Tibial nerve (tissue), 4 donors: ENCODE measurements at places on chromosomes 5 and 9. TPM values are rescaled to one million over a fixed set of nuclear protein-coding genes. Genes with fewer than 3 reads are reported as not detected.

DNA sequence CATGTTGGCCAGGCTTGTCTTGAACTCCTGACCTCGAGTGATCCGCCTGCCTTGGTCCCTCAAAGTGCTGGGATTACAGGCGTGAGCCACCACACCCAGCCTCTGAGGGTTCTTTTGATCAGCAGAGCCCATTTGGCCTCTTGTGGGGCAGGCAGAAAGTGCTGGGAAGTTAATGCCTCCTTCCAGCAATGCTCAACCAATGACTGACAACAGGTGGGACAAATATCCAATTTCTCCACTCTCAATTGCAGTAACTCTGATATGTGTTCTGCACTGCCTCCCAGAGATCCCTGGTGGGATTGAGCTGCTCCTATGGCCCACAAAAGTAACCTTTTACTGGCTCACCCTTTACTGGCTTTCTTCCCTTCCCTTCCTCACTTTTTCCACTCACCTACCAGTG is 79.9 kb upstream of the APC start:
- no peaks in the 10 kb centered on the region for H3K4me1 ChIP-seq
- DNase-seq = no peak
- no peaks in the 10 kb centered on the region for H3K36me3 ChIP-seq
- H3K27ac ChIP-seq = no peak overlapping the region
- no peak overlapping the region for H3K4me3 ChIP-seq
- H3K27me3 ChIP-seq = no peaks in the 10 kb centered on the region

GRCh38 chr5:74576941-74577456 is 63.5 kb downstream of the ENC1 start:
- DNase-seq = no peak
- no peaks in the 10 kb centered on the region for H3K27me3 ChIP-seq
- no peak overlapping the region for H3K4me3 ChIP-seq
- no peaks in the 10 kb centered on the region for H3K36me3 ChIP-seq
- H3K27ac ChIP-seq = peak overlapping the region; percentile 73

GRCh38 chr5:1008451-1009358 is at the start of gene NKD2:
Gene NKD2, plus strand, starts transcription at chr5:1008802. Its CDS starts 256 bp downstream, at chr5:1009058.
- peak within 1 kb of the TSS; percentile 43 for H3K4me3 ChIP-seq
- H3K36me3 ChIP-seq = no peaks in the 10 kb centered on the region
- H3K27ac ChIP-seq = no peak within 1 kb of the TSS
- DNase-seq = no peak

DNA sequence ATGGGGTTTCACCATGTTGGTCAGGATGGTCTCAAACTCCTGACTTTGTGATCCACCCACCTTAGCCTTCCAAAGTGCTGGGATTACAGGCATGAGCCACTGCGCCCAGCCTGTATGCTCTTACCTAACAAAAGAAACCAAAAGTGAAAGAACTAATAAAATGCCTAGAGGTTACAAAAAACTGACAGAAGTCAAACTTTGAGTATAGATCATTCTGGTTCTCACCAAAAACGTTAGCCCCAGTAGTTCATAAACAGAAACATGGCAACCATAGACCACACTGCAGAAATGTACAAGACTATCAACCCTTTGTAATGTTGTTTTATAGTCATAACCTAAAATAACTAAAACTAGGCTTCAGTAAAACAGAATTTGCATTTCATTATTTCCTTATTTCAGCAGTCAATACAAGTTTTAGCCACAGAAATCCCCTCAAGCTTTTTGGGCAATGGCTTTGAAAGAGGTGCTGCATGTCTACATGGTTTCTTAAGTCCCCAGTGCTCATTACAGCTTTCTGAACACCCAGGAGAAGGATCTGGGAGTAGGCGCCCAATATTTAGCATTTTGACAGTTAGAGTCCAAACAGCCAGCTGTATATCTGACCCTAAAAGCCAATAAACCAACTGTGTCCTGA is 72.5 kb downstream of the EPB41L4A start:
- no peaks in the 10 kb centered on the region for H3K4me1 ChIP-seq
- no peak for DNase-seq
- H3K27ac ChIP-seq = no peak overlapping the region

- H3K4me3 ChIP-seq = no peak overlapping the region
- H3K4me1 ChIP-seq = no peaks in the 10 kb centered on the region
Measured at GRCh38 chr5:10838038-10838437, 77.0 kb upstream of the DAP start.

GRCh38 chr9:72473474-72474261 is 47.7 kb upstream of the TMC1 start:
- H3K4me3 ChIP-seq = no peak overlapping the region
- peak overlapping the region; percentile 29 for H3K27ac ChIP-seq
- DNase-seq = no peak
- no peaks in the 10 kb centered on the region for H3K27me3 ChIP-seq
- H3K36me3 ChIP-seq = no peaks in the 10 kb centered on the region
- peaks cover 26% of the 10 kb centered on the region for H3K4me1 ChIP-seq

DNA sequence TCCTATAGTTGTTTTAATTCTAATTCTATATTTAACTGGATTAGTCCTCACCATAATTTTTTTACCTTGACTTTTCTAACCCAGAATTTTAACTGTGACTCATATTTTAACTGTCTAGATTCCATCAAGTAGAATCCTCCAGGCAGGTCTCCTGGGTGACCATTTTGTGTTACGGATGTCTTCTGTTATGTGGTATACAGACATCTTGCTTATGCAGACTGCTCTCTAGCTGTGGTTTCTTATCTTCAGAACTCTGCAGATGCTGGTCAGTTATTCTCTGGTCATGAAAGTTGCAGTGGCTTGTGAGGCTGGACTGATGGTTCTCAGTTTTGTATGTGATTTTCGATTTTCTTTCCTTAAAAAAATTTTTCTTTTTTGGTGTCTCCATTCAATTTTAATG is 139.4 kb downstream of the ATG10 start:
- no peaks in the 10 kb centered on the region for H3K36me3 ChIP-seq
- H3K4me3 ChIP-seq = no peak overlapping the region
- H3K27me3 ChIP-seq = no peaks in the 10 kb centered on the region

DNA sequence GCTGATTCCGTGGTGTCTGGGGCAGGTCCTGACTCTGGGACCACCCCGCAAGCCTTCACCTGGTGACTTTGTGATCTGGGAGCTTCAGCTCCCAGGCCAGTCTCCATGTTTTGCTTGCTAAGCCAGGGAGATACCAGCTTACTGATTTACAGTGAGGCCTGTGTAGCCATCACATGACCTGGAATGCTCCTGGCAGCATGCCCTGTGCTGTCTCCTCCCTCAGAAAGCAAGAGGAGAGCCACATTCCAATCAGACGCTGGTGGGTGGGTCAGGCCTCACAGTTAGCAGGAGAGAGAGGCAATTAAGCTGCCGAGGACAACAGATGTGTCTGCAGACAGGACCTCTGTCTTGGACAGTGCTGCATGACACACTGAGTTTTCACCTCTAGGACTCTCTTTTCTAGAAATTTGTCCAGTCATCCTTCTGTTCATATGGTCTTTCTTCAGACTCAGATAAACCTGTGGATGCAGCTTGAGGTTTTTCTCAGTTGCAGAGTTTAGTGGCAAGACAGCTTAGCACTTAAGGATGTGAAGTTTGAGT is 24.4 kb upstream of the GRPEL2 start:
- peaks cover 17% of the 10 kb centered on the region for H3K4me1 ChIP-seq
- peak overlapping the region; percentile 67 for H3K27ac ChIP-seq
- peak; percentile 65 for DNase-seq
- no peak overlapping the region for H3K4me3 ChIP-seq

The CENPK gene
- not detected for total RNA-seq

DNA sequence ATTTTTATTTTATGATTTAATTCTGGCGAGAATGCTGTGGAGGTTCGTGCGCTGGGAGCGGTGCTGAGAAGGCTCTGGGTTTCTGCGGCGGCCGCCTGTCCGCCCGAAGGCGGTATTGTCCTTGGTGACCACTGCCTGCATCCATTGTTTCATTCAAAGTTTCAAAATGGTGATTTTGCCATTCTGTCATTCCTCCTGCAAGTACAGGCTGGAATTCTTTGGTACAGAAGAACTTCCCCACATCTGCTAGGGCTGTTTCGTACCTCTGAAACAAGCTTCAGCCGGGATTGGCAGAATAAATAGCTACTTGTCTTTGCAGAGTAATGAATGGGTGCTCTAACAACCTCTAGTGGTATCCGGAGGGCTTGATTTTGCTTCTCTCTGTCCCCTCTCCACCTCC is 112.6 kb upstream of the CACNA1B start:
- no peak overlapping the region for H3K4me3 ChIP-seq
- peaks cover 22% of the 10 kb centered on the region for H3K4me1 ChIP-seq
- H3K27me3 ChIP-seq = no peaks in the 10 kb centered on the region
- H3K27ac ChIP-seq = peak overlapping the region; percentile 73

GRCh38 chr5:157858527-157859226 is at the start of gene CLINT1:
Gene CLINT1, minus strand, starts transcription at chr5:157859145. Its CDS starts 175 bp downstream, at chr5:157858970.
- H3K4me1 ChIP-seq = peaks cover 11% of the 10 kb centered on the region
- H3K4me3 ChIP-seq = peak within 1 kb of the TSS; percentile 85
- peak; percentile 78 for DNase-seq
- H3K27me3 ChIP-seq = no peaks in the 10 kb centered on the region
- H3K27ac ChIP-seq = peak within 1 kb of the TSS; percentile 83
- H3K36me3 ChIP-seq = no peaks in the 10 kb centered on the region

GRCh38 chr5:163342306-163342705 is 95.1 kb upstream of the CCNG1 start:
- no peak for DNase-seq
- no peaks in the 10 kb centered on the region for H3K36me3 ChIP-seq
- H3K4me3 ChIP-seq = no peak overlapping the region
- H3K27me3 ChIP-seq = no peaks in the 10 kb centered on the region

DNA sequence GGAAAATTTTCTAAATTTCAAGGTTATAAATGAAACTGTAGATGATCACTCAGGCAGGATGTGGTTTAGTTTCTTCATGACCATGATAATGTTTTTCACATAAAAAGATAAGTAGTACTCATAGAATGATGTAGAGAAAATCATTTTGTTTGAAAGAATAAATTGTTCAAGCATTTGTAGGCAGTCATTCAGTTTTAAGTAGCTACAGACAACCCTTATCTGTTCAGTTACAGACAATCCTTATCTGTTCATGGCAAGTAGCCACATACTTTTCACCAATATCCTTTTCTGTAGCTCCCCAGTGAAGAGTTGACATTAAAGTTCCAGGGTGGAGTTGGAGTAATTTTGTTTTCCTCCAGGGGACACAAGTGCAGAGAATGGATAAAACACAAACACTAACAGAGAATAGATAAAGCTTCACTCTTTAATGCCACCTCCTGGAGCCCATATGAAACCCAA is 278.1 kb upstream of the TNC start:
- H3K4me1 ChIP-seq = no peaks in the 10 kb centered on the region
- no peak overlapping the region for H3K4me3 ChIP-seq
- no peaks in the 10 kb centered on the region for H3K27me3 ChIP-seq

GRCh38 chr5:57834829-57835608 is 352.4 kb upstream of the ACTBL2 start:
- no peaks in the 10 kb centered on the region for H3K4me1 ChIP-seq
- DNase-seq = no peak
- H3K27ac ChIP-seq = no peak overlapping the region
- H3K4me3 ChIP-seq = no peak overlapping the region

DNA sequence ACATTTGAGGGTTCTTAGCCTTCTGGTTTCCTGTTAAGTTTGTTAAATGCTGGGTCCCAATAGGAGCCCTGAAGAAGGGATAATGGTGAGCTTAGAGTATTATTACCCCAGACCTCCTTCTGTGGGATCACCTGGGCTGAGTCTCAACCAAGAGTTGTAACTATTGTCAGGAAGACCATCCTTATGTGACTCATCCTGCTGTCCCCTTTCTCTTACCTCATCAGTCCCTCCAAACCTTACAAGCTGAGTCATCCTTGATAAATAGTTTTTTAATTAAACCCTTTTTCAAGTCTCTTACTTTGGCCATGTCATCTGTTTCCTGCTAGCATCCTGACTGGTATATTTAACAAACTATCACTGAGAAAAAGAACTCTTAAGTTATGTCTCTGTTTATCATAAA is 502.8 kb downstream of the LRRC70 start:
- no peak overlapping the region for H3K27ac ChIP-seq
- DNase-seq = no peak
- H3K36me3 ChIP-seq = no peaks in the 10 kb centered on the region
- no peaks in the 10 kb centered on the region for H3K4me1 ChIP-seq
- no peak overlapping the region for H3K4me3 ChIP-seq

GRCh38 chr5:111227226-111227782 is 3.1 kb downstream of the CAMK4 start:
- DNase-seq = no peak
- no peaks in the 10 kb centered on the region for H3K27me3 ChIP-seq
- no peak overlapping the region for H3K4me3 ChIP-seq
- peak overlapping the region; percentile 6 for H3K27ac ChIP-seq

- no peak overlapping the region for H3K4me3 ChIP-seq
- DNase-seq = no peak
- no peaks in the 10 kb centered on the region for H3K36me3 ChIP-seq
- H3K27me3 ChIP-seq = no peaks in the 10 kb centered on the region
- H3K4me1 ChIP-seq = peaks cover 10% of the 10 kb centered on the region
- H3K27ac ChIP-seq = no peak overlapping the region
Measured at GRCh38 chr9:70747261-70747718, 332.8 kb upstream of the KLF9 start.
